ENCODE measurements at places on chromosomes 4 and X. TPM values are rescaled to one million over a fixed set of nuclear protein-coding genes. Genes with fewer than 3 reads are reported as not detected.
A peak's percentile ranks its signal among the peaks of the same experiment; 100 is the strongest.

The CD38 gene
- total RNA-seq, result 0.40 TPM

The ZFYVE28 gene
- 0.97 TPM for total RNA-seq

The GABRA4 gene
- not detected for total RNA-seq

The SLC10A7 gene
- total RNA-seq, result 5.6 TPM

The ERVMER34-1 gene
- not detected for total RNA-seq

The PABPC1L2B gene
- 0.06 TPM for total RNA-seq

The LARP1B gene
- 12.6 TPM for total RNA-seq

The NDNF gene
- total RNA-seq, result 0.68 TPM

The BEX5 gene
- 2.1 TPM for total RNA-seq

DNA sequence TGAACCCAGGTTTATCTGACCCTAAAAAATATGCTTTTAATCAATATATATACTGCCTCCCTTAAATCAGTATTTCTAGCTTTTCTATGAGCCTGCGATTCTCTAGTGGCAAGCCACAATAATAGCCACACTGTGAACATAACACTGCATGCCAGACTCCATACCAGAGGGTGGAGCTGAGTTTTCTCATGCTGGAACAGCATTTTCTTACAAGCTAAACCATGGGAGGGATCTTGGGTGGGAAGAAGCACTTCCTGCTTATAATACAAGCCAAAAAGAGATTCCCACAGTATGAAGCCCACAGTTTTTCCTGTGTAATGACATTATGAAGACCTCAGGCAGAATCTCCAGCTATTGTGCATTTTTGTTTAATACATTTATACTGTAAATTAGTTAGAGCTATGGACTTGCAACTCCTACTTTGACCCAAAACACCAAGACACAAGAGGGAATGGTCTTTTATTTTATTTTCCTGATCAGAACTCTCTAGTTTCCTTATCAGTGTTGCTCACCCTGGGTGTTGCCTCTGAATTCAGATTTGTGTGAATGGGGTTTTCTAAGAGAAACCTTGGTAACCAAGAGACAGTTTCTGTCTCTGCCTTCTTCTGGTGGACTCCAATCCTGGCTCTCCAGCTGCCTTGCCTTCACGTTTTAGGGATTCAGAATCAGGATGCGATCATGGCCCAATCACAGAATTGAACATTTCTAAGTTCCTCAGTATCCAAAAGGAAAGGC is 74.5 kb upstream of the EOLA2 start:
- DNase-seq, result no peak

DNA sequence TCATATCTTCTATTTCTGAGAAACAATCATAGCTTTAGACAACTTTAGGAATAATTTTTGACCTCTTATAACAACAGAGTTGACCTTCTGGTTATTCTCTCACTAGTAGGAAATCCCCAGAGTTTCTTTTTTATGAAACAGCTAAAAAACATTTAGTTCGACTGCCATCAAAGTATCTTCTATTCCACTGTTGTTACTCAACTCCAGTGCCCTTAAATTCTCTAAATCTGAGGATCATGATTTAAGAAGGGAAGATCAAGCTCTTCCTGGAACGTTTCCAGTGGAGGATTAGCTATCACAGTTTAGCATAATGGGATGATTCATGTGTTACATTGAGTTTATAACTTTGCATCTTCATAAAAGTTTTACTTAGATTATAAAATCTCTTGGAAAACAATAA is 134.9 kb upstream of the VEGFC start:
- DNase-seq, result peak; percentile 9

DNA sequence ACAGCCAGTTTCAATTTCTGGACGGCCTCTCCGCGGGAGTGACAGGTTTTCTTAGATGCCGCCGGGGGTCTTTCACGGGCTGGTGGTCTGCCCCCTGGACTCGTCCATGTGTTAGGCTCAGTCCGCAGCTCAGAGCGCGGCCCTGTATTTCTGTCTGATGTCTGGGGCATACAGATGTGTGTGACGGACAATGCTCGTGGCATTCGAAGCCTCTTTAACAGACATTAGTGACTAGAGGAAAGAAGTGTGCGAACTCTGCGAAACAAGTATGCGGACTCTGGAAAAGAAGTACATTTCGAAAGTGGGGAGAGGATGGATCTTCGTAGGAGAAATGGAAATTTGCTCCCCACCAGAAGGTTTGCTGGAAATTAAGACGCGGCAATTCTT is 793 bp upstream of the DCUN1D4 start:
- DNase-seq, result no peak

DNA sequence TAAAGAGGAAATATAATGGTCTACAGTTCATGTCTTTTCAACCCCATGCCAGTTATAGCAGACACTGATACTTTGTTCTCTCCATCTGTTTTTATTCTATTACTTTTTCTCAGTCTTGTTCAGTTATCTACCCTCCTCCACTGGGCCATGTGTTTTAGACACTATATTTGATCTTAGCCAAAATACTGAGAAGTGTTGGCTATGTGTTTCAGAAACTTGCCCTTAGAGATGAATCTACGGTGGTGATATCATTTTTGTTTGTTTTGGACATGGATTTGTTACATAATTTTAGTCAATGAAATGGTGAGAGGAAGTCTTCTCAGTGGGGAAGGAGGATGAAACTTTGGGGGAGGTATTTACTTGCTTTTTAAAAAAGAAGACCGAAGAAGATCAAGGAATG is 211.5 kb upstream of the DDX53 start:
- DNase-seq, result no peak

- DNase-seq, result no peak
Observed at GRCh38 chr4:38130884-38131283, 170.7 kb downstream of the PTTG2 start.

- no peak for DNase-seq
Observed at GRCh38 chr4:157509341-157509740, 288.8 kb downstream of the GRIA2 start.

- no peak for DNase-seq
Observed at GRCh38 chrX:11129534-11130105, 18.5 kb downstream of the HCCS start.

DNA sequence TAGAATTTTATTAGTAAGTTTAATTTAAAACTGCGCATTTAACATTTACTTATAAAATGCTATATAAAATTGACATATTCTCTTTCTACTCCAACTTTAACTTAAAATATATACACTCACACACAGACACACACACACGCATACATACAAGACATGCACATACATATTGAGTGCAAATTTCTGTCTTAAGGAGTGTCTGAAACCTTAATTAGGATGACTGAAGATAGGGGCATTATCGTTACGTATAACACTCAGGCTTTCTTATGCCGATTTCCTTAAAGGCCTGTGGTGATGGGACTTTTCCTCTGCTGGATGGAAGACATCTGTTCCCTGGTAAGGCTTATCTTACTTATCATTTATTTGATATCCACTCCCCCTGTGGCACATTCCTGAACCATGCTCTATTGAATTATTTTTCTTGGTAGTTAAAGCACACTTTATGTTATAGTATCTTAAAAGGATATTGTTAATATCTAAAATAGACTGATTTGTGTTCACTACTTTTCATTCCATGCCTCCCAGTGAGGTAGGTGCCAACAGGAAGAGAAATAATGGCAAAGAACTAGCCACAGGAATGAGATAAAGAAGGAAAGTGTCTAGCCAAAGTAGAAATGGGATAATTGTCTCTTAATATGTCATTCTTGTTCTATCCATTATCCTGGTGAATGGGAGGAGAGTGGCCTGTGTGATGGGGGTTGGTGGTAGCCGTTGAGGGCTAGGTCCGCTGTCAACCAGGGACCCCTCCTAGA is 92.9 kb upstream of the GPRIN3 start:
- DNase-seq, result peak; percentile 1

Data from Daoy (cell line).